ENCODE measurements at places on chromosomes 6 and 20.

DNA sequence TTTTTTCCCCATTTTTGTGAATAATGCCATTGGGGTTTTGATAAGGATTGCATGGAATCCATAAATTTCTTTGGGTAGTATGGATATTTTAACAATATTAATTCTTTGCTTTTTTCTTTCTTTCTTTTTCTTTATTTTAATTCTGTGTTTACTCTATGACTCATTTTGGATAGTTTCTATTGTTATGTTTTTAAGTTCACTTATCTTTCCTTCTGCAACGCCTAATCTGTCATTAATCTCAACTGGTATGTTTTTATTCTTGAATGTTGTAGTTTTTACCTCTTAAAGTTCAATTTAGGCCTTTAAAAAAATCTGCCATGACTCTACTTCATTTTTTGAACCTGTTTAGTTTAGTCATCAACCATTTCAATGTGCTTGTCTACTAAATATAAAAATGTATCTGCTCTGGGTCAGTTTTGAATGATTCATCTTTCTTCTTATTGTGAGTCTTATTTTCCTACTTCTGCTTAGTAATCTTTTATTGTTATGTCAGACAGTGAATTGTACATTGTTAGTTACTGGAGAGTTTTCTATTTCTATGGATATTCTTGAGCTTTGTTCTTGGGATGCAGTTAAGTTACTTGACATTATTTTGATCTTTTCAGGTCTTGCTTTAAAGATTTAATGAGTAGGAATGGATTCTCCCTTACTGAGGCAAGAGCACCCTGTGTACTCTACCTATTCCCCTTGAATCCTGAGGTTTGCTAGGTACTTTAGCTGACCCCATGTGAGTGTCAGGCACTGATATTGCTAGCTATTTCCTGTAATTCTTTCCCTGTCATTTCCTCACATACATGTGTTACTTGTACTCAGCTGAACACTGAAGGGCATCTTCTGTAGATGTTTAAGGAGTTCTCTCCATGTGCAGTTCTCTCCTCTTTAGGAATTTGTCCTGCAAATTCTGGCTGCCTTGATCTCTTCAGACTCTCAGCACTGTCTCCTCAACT lies 104.2 kb downstream of the TFAP2B start:
- DNase-seq, result no peak

GRCh38 chr6:116280161-116280932 lies 617 bp upstream of the TSPYL1 start:
- peak; percentile 59 for DNase-seq

DNA sequence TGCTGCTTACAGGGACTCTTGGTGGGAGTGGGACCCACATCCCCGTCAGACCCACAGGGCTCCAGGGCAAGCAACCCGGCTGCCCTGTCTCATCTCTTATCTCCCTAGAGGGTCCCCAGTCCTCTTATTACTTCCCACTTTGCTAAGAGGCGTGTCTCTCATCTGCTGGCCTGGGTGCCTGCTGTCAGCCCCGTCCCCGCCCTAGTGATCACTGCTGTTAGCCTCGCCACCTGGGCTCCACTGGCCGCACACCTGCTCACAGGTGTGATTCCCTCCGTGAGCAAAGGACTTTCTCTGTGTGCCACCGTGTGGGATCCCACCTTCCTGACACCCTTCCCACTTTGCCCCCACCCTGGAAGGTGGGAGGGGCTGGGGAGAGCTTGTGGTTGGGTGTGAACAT lies 57.6 kb downstream of the TCP11 start:
- DNase-seq, result no peak

DNA sequence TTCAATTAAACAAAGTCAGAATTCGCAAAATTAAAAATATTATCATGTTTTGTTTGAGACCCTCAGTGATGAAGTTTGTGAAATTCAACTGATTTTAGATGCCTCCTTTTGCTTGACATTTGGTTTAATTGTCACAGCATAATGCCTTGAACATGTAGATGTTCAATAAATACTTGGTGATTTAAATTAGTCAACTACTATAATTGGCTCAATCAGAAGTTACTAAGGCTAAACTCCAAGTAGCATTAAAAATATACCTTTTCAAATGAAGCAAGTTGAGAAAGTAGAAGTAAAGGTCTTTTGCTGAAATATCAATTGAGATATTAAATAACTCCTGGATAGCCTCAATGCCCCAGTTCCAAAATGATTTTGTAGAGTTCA lies 145.8 kb upstream of the AKIRIN2 start:
- DNase-seq, result no peak

DNA sequence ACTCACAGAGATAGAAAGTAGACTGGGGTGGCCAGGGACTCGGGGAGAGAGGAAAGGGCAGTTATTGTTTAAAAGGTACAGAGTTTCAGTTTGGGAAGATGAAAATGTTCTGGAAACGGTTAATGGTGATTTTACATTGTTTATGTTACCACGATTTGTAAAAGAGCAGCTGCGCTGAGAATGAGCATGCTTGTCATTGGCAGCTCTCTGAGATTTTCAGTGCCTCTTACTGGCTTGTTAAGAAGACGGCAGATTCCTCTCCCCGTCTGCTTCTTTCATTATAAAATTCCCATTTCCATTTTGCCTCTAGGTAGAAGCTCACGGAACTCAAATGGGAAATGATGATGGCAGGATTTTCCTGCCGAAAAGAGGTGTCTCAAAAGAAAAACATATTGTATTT lies 39.7 kb upstream of the PPP1R3G start:
- DNase-seq, result no peak

GRCh38 chr20:18983796-18984195 lies 170.2 kb downstream of the SCP2D1 start:
- DNase-seq, result no peak

DNA sequence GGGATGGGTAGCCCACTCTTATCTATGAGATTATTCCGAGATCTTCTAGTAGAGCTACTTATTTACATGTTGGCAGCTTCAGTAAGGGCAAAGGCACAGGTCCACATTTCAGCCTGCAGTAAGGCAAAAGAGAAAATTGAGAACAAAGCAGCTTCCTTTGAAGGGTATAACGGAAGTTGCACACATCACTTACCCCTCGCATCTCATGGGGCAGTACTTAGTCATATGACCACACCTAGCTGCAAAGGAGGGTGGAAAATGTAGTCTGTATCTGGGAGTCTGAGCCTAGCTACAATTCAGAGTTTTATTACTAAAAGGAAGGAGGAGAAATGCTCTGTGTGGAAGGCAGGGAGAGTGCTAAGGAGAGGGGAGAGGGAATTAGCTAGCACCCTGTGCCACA lies 29.7 kb downstream of the SPACA1 start:
- DNase-seq, result no peak

DNA sequence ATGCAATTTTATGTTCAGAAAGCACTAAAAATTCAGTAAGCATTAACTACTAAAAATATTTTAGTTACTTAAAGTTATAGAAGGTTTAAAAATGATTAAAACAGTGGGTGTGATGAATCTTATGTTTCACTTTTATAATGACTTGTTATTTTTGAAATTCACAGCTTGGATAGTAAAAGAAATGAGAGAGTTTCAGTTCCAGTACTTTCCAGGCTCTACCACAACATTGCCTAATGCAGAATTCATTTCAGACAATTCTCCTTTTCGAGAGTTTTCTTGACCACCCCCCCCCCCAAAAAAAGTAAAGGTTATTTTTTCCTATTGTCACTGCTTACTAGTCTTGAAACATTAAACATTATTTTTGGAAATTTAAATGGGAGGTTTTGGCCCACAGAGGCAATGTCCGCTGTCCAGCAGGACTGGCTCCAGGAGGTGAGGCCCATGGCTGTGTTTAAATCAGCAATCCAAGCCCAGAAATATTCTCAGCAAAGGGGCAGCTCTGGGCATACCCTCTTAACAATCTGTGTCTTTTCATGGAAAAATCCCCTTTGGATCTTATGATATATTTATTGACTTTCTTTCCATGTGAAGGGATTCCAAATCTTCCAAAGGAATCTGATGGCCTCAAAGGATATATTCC lies 519.9 kb downstream of the MAFB start:
- no peak for DNase-seq

DNA sequence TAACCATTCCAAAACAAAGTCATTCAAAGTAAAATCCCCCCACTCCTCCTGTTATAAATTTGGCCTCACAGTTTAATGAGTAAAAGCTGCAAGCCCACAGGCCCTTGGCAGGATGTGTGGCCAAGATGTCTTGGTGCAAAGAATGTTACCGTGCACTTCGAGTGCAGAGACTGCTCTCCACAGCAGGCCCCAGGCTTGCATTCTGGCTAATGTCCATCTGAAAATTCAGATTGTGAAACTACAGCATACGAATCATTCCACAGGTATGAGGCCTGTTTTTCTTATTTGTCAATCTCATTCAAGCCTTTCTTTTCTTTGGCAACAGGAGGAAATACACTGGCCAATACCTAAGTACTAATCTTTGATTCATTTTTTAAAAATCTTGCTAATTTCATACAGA lies 7.1 kb downstream of the RPS6KA2 start:
- peak; percentile 54 for DNase-seq

DNA sequence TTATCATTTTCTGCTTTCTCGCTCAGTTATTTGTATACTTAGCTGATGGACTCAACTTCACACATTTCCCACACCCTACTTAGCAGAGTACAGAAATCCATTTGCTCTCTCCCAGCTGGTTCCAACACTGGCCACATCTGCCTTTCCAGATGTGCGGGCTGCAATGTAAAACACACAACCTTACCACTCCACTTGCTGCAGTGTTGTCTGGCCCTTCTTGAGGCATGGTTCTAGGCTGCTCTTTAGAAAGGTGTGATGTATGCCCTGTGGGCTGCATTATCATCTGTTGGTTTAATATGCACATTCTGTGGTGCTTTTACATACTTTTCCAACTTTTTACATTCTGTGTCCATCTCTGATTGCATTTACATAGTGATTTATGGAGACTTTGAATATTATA lies 56.5 kb downstream of the TRAF3IP2 start:
- DNase-seq, result no peak

- DNase-seq, result no peak
These were observed 3.2 kb upstream of the SLC2A10 start for GRCh38 chr20:46706242-46706641.

DNA sequence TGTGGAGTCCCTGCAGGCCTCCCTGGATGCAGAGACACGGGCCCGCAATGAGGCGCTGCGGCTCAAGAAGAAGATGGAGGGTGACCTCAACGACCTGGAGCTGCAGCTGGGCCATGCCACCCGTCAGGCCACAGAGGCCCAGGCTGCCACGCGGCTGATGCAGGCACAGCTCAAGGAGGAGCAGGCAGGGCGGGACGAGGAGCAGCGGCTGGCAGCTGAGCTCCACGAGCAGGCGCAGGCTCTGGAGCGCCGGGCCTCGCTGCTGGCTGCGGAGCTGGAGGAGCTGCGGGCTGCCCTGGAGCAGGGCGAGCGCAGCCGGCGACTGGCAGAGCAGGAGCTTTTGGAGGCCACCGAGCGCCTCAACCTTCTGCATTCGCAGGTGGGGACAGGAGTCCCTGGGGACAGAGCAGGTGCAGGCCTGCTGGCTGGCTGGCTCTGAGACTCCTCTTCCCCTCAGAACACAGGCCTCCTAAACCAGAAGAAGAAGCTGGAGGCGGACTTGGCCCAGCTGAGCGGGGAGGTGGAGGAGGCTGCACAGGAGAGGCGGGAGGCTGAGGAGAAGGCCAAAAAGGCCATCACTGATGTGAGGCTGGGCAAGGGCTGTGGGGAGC lies 44.7 kb downstream of the MYH7B start:
- DNase-seq, result no peak

DNA sequence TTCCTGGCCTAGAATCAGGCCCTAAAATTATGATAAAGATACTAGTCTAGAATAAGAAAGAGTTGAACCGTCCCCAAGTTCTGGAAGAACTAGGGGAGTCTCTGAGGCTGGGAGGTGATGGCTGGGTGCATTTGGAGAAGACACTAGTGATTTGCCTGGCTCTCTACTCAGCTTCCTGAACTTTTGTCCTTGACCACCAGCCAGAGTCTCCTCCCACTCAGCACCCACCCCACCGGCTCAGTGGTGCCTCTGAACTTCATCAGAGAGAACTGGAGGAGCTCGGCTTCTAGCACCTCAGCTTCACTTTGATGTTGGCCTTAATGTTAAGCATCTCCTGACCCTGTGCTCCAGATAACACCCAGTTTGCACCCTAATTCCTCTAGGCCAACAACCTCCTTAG lies 73.0 kb downstream of the PERP start:
- DNase-seq, result no peak

- DNase-seq, result no peak
These were observed 279.8 kb downstream of the CDH26 start for GRCh38 chr20:60237981-60238380.

DNA sequence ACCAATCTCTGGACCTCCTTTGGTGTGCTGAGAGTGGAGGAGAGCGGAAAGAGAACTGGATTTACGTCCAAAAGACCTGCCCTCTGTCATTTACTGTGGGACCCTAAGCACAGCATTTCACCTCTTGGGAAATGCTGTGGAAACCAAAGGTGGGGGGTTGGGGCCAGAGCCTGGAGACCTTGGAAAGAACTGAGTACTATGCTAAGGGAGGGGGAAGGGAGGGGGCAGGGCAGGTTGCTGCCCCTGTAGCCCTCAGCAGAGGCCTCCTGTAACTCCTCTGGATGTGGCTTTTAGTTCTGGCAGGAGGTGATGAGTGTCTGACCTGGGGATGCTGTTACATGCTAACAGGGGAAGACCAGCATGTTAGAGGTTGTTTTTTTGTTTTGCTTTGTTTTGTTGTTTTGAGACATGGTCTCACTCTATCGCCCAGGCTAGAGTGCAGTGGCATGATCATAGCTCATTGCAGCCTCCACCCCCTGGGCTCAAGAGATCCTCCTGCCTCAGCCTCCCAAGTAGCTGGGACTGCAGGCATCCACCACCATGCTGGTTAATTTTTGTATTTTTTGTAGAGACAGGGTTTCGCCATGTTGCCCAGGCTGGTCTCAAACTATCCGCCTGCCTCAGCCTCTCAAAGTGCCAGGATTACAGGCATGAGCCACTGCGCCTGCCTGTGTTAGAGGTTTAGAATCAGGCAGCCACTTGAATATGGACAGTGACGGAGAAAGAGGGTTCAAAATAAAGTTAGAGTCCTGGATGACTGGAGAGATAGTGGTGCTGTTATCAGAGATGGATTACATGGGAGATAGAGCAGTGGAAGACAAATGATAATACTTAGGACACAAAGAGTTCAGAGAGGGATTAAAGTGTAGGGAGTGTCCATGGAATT lies 18.4 kb upstream of the PARD6B start:
- no peak for DNase-seq

DNA sequence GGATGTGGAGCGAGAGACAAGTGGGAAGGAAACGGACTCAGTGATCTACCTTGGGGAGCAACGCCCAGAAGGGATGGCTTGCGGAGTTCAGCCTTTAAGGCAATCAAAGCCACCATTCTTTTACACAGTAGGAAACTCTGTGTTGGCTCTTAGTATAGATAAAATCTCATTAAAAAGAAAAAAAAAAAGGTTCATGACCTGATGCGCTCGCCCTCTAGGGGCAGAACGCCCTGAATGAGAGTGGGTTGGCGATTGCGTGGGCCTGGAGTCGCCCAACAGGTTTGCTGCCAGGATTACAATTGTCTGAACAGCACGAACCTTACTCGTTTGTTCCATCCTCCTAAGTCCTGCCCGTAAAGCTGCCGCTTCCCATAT lies 1.2 kb downstream of the TPD52L1 start:
- peak; percentile 14 for DNase-seq

Data from cerebellar cortex (tissue), 1 donor.